ENCODE measurements at places on chromosomes 6 and 20.

- DNase-seq = peak; percentile 5
These were observed 445 bp downstream of the RAB32 start for GRCh38 chr6:146543940-146544615.

- DNase-seq = peak; percentile 46
These were observed 47.1 kb upstream of the ENTPD6 start for GRCh38 chr20:25148181-25148981.

GRCh38 chr6:110532431-110532830, 56.0 kb upstream of the SLC22A16 start:
- no peak for DNase-seq

DNA sequence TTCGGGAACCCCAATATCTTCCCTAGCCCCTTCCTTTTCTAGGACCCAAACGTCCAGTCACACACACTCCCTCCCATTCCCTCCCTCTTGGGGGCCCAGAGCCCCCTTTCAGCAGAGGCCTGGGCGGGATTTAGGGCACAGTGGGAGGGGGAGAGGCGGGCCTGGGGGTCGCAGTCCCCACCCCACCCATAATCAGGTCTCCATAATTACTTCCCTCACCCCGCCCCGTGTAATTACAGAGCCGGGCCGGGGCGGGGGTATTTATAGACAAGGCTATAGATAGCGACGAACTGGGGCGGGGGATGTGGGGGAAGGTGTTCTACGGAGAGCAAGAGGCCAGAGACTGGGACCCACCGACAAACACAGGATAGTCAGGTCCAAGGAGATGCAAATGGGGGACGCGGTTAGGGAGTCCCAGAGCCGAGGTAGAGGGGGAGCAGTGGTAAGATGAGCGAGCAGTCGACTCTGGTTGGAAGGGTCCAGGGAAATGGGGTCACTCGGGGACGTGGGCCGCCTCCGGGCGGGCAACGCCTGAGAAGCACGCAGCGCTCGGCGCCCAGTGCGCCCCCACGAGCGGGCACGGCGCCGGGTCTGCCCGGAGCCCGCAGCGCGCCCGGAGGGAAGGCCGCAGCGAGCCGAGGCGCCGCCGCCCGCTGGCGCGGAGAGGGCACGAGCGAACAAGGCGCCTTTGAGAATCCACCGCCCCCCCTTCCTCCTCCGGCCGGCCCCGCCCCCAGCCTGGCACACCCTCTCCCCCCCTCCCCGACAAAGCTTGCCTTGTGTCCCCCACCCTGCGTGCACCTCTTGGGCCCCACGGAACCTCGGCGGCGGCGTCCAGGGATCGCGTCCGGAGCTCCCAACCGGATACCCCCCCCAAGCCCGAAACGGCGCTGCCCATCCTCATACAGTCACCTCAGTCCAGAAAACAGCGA, 670 bp upstream of the COL11A2 start:
- DNase-seq = peak; percentile 30

DNA sequence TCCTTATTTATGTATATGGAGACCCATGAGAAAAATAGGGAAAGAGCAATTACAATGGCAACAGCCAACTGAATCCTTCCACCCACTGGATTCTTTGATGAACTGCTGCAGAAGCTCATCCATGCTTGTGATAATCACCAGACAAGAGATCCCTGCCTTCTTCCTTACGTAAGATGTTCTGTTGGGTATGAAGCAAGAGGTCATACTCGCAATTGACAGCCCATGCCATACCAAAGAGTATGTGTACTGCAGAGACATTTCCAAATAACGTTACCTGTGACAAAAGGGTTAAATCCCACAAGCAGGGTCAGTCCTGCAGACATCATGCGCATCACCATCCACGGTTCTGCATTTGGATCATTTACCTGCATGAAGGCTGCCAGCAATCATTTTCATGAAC, 27.8 kb downstream of the ELOVL5 start:
- no peak for DNase-seq

GRCh38 chr20:45826381-45827019, 612 bp downstream of the TNNC2 start:
- DNase-seq = no peak

DNA sequence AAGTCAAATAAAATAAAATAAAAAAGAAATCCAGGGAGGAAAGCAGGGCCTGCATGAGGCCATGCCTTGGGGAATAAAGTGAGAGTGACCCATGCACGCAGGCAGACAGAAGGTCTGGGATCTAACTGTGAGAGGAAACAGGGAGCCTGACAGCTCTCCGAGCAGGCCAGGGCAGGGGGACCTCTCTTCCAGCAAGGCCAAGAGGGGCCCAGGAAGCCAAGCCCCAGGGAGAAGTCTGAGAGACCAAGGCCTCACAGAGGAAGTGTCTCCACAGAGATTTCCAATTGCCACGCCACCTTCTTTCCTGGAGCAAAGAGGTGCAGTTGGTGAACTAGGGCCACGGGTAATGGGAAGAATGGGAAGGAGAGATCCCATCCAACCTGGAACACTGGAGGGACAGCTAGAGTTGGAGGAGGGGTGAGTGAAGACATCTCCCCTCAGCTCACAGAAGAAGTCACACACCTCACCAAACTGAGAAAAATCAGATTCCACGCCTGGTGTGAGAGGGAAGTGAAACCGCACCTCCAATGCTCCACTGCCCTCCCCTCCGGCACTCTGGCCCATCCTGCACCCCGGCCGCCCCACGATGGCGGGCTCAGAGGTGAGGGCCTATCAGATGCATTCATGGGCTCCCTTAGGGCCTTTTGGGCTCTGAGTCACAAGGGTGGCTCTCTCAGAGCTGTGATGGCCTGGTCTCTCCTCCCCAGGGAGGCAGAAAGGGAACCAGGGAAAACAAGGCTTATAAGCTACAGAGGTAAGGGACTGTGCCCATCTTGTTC, 25.1 kb upstream of the TAF8 start:
- no peak for DNase-seq

DNA sequence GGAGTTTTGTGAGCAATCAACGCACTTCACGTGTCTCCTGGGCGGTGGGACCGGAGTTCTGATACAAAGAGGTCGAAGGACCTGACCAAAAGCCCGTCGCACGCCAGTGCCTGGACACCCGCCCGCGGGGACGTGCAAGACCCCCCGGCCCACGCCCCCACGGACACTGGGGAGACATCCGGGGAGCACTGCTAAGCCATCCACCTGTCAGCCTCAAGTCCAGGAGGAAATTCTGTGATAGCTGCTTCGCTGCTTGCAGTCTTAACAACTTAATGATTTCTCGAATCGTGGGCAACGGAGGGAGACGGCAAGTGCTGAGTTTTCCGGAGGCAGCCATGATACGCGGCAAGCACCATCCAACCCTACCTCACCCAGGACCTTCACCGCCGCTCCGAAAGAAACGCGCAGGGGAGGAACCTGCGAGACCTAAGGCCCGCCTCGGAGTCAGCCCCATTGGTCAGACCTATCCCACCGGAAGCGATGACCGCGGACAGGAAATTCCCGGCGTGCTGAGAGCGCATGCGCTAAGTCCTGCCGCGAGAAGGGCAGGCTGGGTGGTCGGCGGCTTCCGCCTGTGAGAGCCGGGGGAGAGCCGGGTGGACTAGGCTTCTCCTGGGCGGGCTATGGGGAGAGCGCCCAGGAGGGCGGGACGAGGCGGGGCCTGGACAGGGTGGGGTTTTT, at the start of gene TFB1M:
TFB1M (minus strand) TSS at position 393 of the 681 bp plus-strand sequence; CDS start at position 337, 56 bp downstream.
- DNase-seq = peak; percentile 98

GRCh38 chr20:23235173-23236027, 115.2 kb upstream of the NXT1 start:
- peak; percentile 44 for DNase-seq

DNA sequence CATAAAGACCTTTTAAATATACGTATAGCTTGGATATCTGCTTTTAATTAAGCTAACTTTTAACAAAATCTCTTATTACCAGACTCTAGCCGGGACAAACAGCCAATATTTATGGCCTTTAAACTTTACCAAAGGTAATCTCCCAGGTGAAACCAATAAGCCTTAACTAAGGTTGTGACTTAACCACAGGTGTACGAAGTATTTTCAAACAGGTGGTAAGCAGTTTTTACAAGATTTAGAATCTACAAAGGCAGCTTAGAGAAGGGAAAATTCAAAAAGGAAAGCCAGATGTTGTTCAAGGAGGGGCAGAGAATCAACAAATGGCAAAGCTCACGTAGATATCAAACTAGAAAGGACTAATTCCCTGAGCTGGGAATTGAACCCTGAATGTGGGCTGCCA, 15.8 kb downstream of the WFDC2 start:
- DNase-seq = no peak

DNA sequence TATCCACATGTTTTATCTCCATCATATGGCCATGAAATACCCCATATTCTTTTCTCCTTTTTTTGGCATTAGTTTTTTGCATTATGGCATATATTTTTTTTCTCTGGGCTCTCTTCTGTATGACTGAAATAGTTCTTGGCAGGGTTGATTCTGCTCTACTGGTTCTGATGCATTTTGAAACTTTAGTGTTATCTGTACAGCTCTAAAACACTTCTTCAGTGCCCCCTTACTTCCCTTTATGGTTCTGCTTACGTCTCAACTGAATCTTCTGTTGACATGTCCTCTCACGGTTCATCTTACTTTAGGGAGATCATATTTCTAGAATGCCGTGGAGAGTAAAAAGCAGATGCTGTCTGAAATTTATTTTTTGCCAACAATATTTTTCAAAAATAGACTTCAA, 23.2 kb upstream of the TXNDC5 start:
- no peak for DNase-seq

DNA sequence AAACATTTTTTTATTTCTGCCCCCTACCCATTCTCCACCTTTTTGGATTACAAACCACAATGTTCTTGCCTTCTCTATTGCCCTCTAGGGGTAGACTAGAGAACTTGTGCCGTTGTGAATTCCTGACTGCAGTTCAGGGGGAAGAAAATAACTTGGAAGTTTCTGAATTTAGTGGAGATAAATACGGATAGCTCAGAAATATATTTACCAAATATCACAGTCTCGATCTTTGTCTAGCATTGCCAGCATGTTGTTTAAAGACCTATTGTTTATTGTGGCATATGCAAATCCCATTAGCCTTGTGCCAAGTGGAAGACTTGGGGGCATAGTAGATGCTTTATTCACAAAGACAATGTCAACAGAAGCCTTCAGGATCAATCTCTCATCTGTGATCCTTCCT, 154.1 kb upstream of the MMS22L start:
- no peak for DNase-seq

- DNase-seq = peak; percentile 95
These were observed at the start of gene RALY for GRCh38 chr20:33993576-33994221. TSS of gene RALY (plus strand) at chr20:33993911. CDS start at chr20:34072075, 78,164 bp downstream.

GRCh38 chr20:45578231-45578630, 853 bp downstream of the WFDC8 start:
- no peak for DNase-seq

- no peak for DNase-seq
These were observed 161.6 kb downstream of the ZDHHC14 start for GRCh38 chr6:157542414-157543160.

DNA sequence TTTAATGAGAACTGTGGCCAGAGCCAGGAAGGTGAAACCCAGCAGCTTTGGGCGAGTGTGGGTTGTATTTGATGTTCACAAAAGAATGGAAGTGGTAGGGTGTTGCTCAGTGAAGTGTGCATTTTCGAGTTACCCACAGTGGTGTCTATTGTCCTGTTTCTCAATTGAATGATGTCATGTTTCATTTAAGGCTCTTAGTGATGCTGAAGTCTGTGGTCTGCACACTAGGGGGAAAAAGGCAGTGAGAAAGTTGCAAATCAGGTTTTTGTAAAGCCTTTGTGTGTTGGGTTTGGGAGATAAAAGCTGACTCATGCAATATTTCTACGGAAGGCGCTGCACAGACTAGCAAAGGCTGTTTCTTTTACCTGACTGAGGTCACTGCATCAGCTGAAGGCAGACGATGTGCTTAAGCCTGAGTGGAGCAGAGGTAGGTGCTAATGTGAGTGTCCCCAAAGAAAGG, 121.1 kb downstream of the PLEKHG1 start:
- DNase-seq = peak; percentile 7

DNA sequence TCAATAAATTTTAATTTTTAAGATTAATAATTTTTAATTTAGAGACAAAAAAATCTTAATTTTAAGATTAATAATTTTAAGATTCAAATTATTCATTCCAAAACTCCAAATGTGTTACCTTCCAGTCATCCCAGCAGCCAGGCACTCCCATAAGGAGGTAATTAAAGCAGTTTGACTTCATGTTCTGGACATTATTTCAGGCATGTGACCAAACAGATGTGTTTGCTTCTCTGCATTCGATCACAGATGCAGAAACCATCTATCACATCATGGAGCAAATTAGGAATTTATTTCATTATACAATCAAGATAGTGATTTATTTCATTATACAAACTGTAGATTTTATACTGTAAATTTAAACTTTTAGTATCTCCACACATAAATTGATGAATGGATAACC, 150.3 kb downstream of the AKAP7 start:
- DNase-seq = no peak

DNA sequence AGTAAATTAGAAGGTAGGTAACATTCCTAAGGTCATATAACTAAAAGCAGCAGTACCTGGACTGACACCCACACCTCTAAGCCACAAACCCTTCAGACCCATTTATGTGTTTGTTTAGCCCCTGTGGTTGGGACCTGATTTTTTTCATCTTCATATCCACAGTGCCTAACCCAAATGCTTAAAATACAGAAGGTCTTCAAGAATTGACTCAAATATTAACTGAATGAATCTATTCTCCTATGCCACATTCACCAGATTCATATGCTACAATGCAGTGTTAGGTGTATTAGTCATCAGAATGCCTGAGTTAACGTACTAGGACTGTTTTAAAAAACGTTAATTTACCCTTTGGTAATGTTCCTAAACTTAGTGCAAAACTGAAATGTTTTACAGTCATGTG, 124.8 kb downstream of the AHI1 start:
- no peak for DNase-seq

DNA sequence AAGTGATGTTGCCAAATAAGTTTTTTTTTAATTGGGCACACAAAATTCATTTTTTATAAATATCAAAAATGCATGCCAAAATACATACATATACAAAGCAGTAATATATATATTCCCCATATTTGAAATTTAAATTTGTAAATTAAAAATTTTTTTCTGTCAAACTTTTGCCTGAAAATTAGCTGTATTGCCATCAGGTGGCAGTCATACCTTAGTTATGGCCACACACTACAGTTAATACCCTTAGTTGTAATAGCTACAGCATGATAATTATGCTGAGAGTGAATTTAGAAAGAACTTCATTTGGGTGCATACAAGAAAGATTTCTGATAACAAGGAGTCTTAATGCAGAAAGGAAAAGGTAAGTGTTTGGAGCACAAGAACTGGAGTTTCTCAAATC, 46.2 kb upstream of the SDHAF4 start:
- DNase-seq = no peak

GRCh38 chr20:4885877-4886276, 115.4 kb downstream of the SLC23A2 start:
- no peak for DNase-seq

- no peak for DNase-seq
These were observed 84.1 kb downstream of the PRDM1 start for GRCh38 chr6:106170030-106170791.

- DNase-seq = no peak
These were observed 177.0 kb upstream of the MMS22L start for GRCh38 chr6:97459986-97460385.

DNA sequence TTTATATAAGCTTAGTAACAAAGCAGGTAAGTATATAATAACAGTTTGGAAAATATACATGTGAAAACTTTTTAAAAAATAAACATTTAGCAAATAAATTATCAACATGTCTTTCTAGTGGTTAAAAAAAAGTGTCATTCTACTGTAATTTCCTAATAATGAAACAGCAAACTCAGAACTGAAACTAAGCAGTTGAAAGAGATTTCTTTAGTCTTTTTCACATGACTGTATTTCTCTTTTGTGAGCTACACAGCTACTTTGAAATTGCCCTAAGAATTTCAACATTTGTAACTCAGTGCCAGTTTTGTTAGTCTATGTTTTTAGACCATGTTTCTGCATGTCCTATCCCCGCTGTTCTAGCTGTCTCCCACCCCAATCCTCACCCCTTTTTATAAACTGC, 28.4 kb upstream of the SDHAF4 start:
- no peak for DNase-seq

Measured in activated T-cell treated with anti-CD3 and anti-CD28 coated beads, Interleukin-2, amount 50 U/mL, for 72 hours (primary cell).